ENCODE measurements at places on chromosomes 6 and 20.

GRCh38 chr6:18432180-18432579 lies 45.0 kb downstream of the RNF144B start:
- DNase-seq = no peak

DNA sequence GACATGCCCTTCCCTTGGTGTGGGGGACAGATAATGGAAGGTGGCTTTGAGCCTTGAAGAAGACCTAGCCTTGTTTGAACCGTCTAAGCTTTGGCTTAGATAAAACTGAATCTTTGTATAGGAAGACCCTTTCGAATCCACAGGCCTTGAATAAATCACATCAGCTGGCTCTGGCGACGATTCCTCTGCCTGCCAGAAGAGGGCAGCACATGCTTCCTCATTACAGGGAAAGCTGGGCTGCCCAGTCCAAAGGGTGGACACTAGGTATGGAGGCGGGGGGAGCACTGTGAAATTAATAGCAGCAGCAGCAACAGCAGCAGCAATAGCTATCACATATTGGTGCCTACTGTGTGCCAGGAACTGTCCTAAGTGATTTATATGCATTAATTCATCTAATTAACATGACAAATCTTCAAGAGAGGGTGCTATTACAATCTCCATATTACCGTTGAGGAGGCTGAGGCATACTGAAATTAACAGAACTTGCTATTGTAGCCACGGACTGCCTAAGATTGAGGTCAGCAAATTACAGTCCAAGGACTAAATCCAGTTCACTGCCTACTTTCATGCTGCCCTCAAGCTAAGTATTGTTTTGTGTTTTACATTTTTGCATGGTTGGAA lies 85.1 kb downstream of the CLIC5 start:
- DNase-seq = peak; percentile 15

DNA sequence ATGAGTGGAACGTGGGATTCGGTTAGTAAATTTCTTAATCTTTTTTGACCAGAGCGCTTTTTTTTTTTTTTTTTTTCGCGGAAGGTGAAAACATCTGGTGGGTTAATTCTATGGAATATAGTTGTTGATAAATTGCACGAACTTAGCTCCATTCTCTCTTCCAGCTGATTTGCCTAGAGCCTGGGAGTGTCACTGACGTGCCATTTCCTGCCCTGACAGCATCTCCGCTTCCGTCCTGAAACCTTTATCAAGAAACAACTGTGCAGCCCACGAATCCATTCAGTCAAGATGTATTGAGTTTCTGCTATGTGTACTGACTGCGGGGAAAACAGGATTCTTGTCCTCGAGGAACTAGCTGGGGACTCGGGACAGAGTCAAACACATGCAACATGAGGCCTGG lies 59.5 kb upstream of the TGM3 start:
- DNase-seq = no peak

DNA sequence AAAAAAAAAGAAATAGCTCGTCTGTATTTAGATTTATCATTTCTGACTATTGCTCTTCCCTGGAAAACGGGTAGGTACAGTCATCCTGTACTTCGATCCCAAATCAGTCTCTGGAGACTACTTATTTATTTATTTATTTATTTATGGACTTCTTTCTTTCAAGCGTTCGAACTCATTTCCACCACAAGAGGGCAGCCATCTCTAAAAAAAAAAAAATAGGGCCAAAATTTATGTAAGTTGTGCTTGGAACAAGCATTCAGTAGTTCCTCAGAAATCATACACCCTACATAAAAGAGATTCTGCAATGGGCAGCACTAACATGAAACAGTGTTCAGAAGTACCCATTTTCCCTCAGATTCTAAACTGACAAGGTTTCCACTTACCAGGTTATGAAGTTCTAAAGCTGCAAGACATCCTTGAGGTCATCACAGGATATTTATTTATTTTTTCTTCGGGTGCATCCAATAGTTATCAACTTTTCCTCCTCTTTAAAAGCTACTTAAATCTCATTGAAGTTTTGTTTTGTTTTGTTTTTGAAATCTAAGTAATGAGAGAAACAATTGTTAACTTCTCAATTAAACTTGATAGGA lies 1.9 kb upstream of the BMP2 start:
- no peak for DNase-seq

GRCh38 chr20:4234128-4234527 lies 218.8 kb upstream of the RNF24 start:
- no peak for DNase-seq

GRCh38 chr6:34056305-34057108 lies 89.4 kb downstream of the GRM4 start:
- no peak for DNase-seq

- no peak for DNase-seq
Measured at GRCh38 chr20:54122189-54122588, 51.6 kb downstream of the CYP24A1 start.

- no peak for DNase-seq
Measured at GRCh38 chr6:100730001-100730980, 150.8 kb downstream of the ASCC3 start.

- DNase-seq = no peak
Measured at GRCh38 chr20:51899674-51900073, 97.4 kb upstream of the SALL4 start.

DNA sequence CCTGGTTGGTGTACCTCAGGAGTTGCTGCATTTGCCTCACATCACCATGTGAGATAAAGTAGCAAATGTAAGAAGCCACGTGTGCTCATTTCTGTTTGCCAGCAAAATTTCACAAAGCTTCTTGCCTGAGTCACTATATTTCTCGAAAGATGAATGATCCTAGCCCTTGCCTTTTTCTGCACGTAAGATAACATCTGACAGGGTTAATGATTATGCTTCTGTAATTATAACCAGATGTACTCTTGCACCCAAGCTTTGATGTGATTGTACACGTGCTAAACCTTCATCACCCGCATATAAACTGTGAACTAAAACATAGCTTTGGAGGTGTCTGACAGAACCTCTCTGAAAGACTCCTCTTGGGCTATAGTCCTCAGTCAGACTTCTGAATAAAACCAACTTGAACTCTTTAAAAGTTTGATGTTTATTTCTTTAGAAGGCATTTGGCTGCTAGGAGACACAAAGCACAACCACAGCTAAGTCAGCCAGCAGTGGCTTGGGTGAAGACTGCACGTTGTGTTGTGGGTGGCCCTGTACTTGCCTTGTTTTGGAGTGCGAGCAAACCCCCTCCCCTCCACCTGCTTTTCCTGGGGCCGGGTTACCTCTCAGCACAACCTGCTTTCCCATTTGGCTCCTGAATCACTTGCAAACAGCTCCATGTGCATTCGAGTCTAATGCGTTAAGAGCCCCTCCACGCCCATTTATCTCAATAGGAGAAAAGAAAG lies 19.3 kb downstream of the PROKR2 start:
- DNase-seq = no peak

DNA sequence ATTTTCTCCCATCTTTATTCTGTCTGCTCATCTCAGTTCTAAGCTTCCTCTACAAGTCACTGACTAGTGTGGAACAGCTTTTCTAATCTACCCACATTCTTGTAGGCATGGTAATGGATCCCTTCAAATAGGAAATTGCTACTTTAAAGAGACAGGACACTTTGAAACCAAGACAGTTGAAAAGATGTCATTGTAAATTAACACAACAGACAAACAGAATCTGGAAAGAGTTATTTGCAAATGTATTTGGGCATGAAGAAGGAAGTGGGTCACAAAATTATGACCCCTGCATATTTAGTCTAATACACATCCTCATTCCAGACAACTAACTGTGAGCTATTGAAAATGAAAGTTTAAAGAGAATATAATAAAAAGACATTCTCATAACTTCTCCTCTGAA lies 298.2 kb upstream of the MARCKS start:
- no peak for DNase-seq

GRCh38 chr6:71855406-71855805 lies 30.9 kb upstream of the RIMS1 start:
- DNase-seq = no peak

- DNase-seq = no peak
Measured at GRCh38 chr6:96876886-96877545, 20.7 kb downstream of the NDUFAF4 start.

DNA sequence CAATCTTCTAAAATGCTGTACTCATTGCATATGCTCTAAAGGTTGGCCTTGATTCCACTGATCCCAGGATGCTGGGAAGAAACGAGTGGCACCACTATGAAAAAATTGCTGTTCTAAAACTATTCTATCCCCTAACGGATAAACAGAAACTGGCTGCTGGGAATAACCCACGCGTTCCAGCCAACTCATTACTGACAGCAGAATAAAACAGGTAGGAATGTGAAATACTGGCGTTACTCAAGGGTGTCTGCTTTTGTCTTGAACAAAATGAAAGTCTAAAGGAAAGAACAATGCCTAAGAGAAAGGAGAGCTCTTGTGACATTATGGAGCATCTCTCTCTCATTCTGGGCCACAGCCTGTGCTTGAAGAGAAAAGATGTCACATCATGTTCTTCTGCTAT lies 26.1 kb downstream of the GPR63 start:
- no peak for DNase-seq

DNA sequence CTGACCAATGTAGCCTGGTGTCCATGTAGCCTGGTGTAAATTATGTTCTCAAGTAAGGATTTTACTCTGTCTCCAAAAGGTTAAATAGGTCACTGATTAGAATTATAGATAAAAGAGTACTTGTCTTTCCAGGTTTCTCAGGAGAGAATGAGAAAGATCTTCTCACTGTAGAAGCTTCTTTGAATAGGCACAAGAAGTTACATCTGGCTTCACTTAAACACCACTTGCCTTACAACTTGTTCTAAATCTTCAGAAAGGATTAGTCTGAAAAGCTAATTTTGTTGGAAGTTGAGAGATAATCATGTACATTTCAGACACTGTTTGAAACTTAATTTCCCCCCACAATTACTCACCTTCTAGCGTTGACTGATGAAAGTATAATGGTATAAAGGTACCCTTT lies 275.3 kb downstream of the FARS2 start:
- DNase-seq = no peak

DNA sequence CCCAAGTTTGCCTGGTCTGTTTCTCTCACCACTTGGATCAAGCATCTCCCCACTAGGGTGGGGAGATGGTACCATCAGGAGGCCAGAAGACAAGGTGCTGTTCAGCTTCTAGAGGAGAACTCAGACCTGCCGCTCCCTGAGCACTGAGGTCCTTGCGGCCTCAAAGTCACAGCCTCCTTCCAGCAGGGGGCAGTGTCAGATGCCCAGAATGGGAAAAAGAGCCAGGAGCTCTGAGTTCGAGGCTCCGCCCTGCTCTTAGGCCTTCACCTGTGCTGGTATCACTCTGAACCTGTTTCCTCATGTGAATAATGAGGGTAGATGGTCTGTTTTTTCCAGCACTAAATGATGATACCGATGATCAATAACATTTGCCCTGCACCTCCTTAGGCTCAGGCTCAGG lies 68.7 kb downstream of the TOX2 start:
- no peak for DNase-seq

GRCh38 chr6:144077871-144078270 lies 17.5 kb downstream of the SF3B5 start:
- DNase-seq = no peak

DNA sequence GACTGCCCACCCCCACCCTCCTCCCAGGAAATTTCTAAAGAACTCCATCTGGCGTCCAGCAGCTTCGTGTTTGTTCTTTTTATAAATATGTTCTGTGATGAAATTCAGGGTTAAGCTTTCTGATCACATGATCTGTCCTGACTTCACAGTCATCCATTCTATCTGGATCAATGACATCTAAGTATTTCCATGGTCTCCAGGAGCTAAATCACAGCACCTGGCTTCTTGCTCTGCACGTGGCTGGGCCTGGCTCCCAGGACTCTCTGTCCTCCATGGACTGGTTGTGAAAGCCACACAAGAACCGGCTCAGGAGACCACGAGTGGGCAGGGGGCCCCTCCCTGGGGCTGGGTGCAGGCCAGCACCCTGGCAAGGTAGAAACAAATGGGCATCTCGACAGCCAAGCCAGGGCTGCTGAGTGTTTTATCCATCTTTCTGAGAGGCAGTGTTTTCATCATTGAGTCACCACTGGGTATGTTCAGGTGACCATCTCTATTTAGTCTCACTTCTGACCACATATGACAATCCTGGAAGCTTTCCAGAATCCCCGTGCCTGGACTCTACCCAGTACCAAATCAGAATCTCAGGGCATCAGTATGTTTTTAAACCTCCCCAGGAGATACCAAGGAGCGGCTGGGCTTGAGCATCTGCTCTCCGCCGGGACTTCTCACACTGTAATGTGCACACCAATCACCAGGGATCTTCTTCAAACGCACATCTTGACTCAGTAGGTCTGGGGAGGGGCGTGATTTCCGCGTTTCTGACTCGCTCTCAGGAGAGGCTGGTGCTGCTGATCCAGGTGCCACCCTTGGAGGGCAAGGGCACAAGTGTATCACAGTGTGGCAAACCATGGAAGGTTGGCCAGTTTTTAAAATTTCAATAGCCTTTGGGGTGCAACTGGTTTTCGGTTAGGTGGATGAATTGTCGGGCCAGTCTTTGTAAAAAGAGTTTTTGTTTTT lies 31.6 kb upstream of the PXDC1 start:
- no peak for DNase-seq

- DNase-seq = no peak
Measured at GRCh38 chr6:1667012-1667804, 57.5 kb downstream of the FOXC1 start.

DNA sequence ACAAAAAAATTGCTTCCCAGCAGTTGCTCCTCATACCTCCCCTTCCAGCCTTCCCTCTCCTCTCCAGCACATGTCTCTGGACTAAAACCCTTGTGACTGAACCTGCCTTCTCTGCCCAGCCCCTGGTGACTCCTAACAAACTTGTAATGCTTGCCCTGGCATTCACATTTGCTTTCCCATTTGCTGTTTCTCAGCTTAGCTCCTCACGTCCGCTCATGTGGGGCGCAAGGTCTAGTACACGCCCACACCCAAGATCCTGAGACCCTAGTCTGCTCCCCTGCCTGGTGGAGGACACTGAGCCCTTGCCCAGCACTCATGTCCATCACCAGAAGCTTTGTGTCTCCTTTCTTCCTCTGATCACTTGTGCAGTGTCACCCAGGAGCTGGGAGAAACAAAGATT lies 18.3 kb upstream of the RBPJL start:
- no peak for DNase-seq

DNA sequence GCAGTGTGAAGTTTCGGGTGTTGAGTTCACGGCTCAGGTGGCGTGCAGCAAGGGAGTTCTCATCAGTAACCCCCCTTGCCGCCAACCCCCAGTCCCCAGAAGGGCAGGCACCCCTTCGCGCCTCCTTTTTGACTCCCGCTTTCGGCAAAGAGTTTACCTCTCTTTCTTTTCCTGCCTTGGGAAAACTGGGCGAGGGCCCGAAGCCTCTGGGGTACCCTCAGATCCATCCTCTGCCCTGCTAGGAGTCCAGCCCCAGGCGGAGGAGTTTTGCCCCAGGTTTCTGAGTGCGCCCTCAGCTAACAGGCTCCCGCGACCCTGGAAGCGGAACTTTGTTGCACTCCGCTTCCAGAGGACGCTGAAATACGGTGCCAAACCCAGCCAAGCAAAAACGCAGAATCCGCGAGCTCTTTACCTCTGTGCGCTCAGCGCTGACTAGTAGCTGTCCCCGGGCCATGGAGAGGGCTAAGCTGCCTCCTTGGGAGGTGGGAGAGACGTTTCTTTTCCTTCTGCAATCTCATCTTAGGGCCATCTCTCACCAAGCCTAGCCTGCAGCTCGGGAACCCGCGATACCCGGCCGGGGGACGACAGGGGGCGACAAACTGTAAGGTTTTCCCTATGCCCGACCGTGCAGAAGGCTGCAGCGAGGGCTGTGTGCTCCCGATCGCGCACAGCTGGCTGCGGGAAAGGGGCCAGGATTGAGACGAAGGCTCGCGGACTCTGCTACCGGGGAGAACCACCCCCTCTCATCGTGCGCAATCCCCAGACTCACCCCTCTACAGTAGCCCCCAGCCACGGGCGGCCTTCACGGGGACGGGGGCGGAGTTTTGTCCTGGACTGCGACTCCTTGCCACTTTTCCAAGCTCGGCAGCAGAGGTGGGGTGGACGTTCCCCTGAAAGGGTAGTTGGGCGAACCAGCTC lies 2.7 kb upstream of the PAX1 start:
- no peak for DNase-seq

Measured in effector CD8-positive, alpha-beta T cell (primary cell).